Hepatocyte (in vitro differentiated cells): ENCODE measurements at places on chromosomes 1 and 21. TPM values are rescaled to one million over a fixed set of nuclear protein-coding genes. Genes with fewer than 3 reads are reported as not detected.

- no peak for DNase-seq
- H3K36me3 ChIP-seq: no peaks in the 10 kb centered on the region
- no peak overlapping the region for H3K4me3 ChIP-seq
- no peak overlapping the region for H3K27ac ChIP-seq
Observed at GRCh38 chr1:101219924-101220870, 16.6 kb upstream of the S1PR1 start.

DNA sequence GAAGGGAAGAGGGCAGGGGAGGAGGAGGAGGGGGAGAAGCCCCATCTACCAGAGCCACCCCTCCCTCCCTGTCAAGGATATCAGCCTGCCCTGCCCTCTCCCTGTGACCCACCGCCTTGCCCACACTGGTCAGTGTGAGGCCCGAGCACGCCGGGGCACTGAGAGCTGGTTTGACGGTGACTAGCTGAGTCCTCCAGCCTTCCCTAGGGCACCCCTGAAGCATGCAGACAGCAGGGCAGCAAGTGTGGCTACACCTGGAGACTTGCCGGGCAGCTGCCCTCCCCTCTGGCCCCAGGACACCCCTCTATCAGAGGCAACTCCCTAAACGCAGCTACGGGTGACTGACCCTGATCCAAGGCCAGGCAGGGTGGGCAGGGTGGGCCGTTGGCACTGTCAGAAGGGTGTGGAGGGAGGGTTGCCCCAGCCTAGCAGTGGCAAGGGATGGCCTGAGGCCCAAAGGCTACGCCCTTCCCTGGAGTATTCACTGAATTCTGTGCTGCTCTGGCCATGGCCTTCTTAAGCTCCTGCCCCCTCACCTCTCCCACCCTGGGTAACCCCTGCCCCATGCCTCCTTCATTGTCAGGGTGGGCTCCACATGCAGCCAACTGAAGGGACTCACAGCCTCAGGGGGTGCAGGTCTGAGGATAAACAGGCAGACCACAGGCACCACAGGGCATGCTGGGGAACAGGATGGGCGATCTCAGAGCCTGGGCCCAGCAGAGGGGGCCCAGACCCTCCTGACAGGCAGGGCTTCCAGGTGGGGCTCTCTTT is 19.6 kb downstream of the WNT9A start:
- H3K36me3 ChIP-seq: no peaks in the 10 kb centered on the region
- no peak for DNase-seq
- H3K27ac ChIP-seq: no peak overlapping the region
- H3K4me3 ChIP-seq: no peak overlapping the region

DNA sequence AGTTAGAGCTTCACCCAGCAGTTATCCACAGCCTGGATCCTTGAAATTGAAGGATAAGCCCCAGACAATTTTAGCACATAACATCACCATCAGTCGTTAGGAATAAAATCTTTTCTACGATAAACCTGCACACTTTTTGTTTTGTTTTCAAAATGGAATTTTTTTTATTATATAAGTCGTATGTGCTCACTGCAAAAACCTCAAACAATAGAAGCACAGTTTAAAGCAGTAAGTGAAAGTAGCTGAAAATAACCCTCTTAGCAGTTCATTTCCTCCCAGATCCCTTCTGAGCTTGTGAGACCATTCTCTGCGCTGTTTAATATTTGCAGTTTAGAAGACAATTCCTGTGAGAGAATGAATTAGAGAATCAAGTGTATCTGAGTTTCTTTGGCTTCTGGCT is 38.3 kb downstream of the ELK4 start:
- no peaks in the 10 kb centered on the region for H3K27me3 ChIP-seq
- H3K4me1 ChIP-seq: peaks cover 10% of the 10 kb centered on the region
- no peaks in the 10 kb centered on the region for H3K36me3 ChIP-seq
- H3K27ac ChIP-seq: no peak overlapping the region

DNA sequence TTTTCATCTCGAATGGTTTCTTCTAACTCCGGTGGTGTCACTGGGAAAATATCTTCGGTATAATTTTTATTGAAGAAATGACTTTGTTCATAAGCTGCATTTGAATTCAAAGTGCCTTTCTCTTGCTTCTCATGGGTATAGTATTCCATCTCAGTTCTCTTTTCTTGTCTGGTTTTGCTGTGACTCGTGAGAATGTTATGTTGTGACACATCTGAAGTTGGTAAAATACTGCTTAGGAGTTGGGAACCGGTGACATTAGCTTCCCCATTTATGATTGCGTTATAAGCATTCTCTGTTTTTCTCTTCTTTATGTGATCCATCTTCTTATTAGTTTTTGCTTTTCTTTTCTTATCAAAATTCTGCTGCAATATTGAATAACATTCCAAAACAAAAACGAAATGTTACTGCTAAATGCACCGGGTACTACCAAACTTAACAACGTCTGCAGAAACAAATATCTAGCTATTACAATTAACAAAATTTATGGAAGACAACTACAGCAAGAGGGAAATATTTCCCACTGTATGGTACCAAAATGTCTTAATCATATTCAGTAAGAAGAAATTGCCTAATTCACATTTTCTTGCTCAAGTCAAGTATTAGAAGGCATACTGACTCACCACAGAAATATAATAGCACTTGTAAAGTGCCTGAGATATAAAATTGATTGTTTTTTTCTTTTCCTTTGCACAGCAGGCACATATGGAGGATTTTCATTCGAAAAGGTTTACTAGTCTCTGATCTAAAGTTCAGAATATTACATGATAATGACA is 15.5 kb downstream of the LRIF1 start:
- H3K4me3 ChIP-seq: no peak overlapping the region
- H3K36me3 ChIP-seq: no peaks in the 10 kb centered on the region
- no peaks in the 10 kb centered on the region for H3K4me1 ChIP-seq
- no peak overlapping the region for H3K27ac ChIP-seq
- no peaks in the 10 kb centered on the region for H3K27me3 ChIP-seq
- no peak for DNase-seq

DNA sequence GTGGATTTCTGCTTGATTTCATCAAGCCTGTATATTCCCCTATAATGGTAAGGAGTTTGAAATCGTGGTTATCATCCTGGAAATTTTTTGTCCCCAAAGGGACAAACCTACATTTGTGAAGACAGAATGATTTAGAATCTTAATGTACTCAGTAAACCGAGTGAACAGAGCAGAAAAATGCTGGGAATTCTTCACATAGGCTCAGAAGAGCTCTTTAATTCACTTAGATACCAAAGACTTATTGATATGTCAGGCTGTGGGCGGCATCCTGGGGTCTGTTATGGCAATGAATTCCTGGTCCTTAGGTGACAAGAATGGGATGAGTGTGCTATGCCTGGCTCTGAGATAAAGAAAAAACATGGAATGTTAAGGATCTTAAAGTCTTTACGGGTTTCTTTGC is 74.9 kb downstream of the ROR1 start:
- no peaks in the 10 kb centered on the region for H3K27me3 ChIP-seq
- no peak for DNase-seq
- no peaks in the 10 kb centered on the region for H3K36me3 ChIP-seq
- H3K27ac ChIP-seq: no peak overlapping the region
- peaks cover 6% of the 10 kb centered on the region for H3K4me1 ChIP-seq
- H3K4me3 ChIP-seq: no peak overlapping the region

- no peaks in the 10 kb centered on the region for H3K36me3 ChIP-seq
- no peaks in the 10 kb centered on the region for H3K27me3 ChIP-seq
- no peak overlapping the region for H3K4me3 ChIP-seq
- DNase-seq: no peak
- no peak overlapping the region for H3K27ac ChIP-seq
- H3K4me1 ChIP-seq: no peaks in the 10 kb centered on the region
Observed at GRCh38 chr1:49036700-49037099, 260.0 kb upstream of the BEND5 start.

GRCh38 chr1:72278461-72278860 is 3.9 kb downstream of the NEGR1 start:
- H3K4me3 ChIP-seq: no peak overlapping the region
- no peak overlapping the region for H3K27ac ChIP-seq
- peaks cover 24% of the 10 kb centered on the region for H3K27me3 ChIP-seq
- H3K36me3 ChIP-seq: no peaks in the 10 kb centered on the region
- no peaks in the 10 kb centered on the region for H3K4me1 ChIP-seq

DNA sequence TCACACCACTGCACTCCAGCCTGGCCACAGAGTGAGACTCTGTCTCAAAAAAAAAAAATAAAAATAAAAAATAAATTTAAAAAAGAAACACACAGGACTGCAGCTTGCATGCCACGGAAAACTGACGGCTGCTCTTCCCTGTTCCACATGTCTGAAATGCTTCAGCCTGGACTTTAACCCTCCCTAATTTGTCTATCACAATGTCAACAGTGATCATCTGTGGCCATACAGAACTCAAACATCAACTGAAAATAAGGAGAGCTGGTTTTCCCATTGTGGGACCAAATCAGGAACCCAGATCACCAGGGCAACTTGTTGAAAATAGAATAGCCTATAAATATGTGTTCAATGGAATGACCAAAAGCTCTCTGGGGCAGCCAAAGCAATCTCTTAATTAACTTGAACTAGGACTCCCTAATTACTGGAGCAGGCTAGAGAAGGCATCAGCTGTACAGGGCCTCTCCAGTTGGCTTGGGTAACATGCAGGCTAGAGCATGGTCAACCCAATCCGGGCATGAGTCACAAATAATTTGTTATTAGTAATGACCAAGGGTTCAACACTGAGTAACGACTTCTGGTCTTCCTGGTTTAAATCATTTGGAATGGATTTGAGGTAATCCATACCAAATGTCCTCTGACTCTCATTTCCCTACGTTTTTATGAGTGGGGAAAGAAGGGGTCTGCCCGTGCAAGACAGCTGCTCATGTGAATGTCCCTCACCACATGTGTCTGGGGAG is 62.7 kb upstream of the KAZN start:
- peak; percentile 42 for DNase-seq
- no peaks in the 10 kb centered on the region for H3K27me3 ChIP-seq
- peaks cover 6% of the 10 kb centered on the region for H3K4me1 ChIP-seq
- no peaks in the 10 kb centered on the region for H3K36me3 ChIP-seq

- H3K4me1 ChIP-seq: no peaks in the 10 kb centered on the region
- H3K36me3 ChIP-seq: peaks cover 3% of the 10 kb centered on the region
- H3K27ac ChIP-seq: no peak overlapping the region
- H3K27me3 ChIP-seq: no peaks in the 10 kb centered on the region
- DNase-seq: no peak
Observed at GRCh38 chr1:246728311-246728710, 4.1 kb downstream of the SCCPDH start.

- H3K36me3 ChIP-seq: no peaks in the 10 kb centered on the region
- no peaks in the 10 kb centered on the region for H3K27me3 ChIP-seq
- no peaks in the 10 kb centered on the region for H3K4me1 ChIP-seq
- no peak overlapping the region for H3K27ac ChIP-seq
- DNase-seq: no peak
Observed at GRCh38 chr1:46102769-46103476, 29.5 kb downstream of the PIK3R3 start.

- no peaks in the 10 kb centered on the region for H3K36me3 ChIP-seq
- DNase-seq: no peak
- no peak overlapping the region for H3K4me3 ChIP-seq
- H3K27ac ChIP-seq: no peak overlapping the region
Observed at GRCh38 chr1:177546346-177546745, 375.6 kb downstream of the BRINP2 start.

DNA sequence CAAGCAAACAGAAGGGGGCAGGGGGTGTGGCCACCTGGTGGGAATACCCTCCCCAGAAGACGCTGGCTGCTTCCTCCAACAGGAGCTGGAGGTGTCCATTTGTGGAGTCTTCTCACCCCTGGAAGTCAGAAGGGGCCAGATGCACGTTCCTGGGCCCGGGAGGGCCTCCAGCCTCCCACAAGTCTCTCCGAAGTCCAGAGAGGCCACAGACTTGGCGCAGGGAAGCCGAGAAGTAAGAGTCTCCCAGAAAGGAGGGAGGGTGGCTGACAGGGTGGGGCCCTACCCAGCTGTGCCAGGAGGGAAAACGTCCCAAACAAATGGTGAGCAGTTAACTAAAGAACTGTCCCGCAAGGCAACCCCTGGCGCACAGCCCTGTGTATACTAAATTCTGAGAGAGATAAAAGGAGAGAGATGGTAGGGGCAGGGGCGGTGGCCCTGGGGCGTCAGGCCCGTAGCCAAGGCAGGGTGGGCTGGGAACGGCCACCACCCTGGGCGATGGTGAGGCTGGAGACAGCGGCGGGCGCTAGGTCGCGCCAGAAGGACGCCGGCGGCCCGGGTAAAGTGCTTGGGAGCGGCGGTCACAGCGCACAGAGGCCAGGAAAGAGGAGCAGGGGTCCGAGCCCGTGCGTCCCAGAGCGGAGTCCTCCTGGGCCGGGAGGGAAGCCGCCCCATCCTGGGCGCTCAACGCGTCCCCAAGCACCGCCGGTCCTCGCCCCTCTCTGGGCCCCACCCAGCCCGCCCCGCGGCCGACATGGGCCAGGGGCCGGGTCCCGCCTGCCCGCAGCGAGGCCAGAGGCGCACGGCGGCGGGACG is 1.2 kb downstream of the CHD5 start:
- H3K4me1 ChIP-seq: peaks cover 12% of the 10 kb centered on the region
- peaks cover 56% of the 10 kb centered on the region for H3K27me3 ChIP-seq
- DNase-seq: no peak
- H3K27ac ChIP-seq: no peak overlapping the region

DNA sequence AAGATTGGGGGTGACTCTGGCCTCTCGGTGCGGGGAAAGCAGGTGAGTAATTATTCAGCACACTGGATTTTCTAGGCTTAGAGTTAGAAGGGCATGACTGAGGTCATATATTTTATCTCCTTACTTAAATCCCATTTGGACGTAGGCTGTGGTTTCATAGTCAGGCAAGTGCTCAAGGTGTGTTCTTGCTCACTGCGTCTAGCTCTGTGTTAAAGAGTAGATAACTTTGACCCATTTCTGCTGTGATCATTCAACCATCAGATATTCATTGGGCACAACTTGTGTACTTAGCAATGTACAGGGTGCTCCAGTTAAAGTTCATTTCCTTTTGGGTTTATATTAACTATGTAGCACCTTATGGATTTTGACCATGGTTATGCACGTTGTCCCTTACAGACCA is 14.6 kb downstream of the PFKFB2 start:
- H3K27ac ChIP-seq: peak overlapping the region; percentile 75
- no peaks in the 10 kb centered on the region for H3K36me3 ChIP-seq
- DNase-seq: no peak
- H3K4me1 ChIP-seq: no peaks in the 10 kb centered on the region

DNA sequence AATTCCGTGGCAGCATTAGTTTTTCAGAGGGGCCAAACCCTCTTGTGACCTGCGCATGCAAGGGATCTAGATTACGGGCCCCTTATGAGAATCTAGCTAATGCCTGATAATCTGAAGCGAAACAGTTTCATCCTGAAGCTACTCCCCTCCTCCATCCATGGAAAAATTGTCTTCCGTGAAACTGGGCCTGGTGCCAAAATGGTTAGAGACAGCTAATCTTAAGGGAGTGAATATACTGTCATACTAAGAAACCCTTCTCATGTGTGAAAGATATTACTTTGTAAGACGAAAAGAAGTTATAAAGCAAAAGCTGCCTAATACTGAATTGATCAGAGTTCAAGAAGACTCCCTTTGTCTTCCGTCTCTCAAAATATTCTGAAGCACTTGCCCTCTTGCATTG is 166.3 kb downstream of the DUSP10 start:
- H3K27me3 ChIP-seq: no peaks in the 10 kb centered on the region
- no peaks in the 10 kb centered on the region for H3K36me3 ChIP-seq
- H3K4me3 ChIP-seq: no peak overlapping the region
- no peak overlapping the region for H3K27ac ChIP-seq

- H3K27ac ChIP-seq: peak overlapping the region; percentile 95
- peak; percentile 71 for DNase-seq
Observed at GRCh38 chr1:85612704-85613361, 32.3 kb downstream of the CCN1 start.

CTH gene
- polyA plus RNA-seq: 11.7 and 13.2 TPM in 2 replicates

ACP6 gene
- 29.9 and 47.1 TPM in 2 replicates for polyA plus RNA-seq

CHRNB2 gene
- 0.33 TPM in 1 of 2 replicates, not detected in the other for polyA plus RNA-seq

SELENBP1 gene
- 86.4 and 101 TPM in 2 replicates for polyA plus RNA-seq

SPTA1 gene
- 1.1 TPM in 1 of 2 replicates, not detected in the other for polyA plus RNA-seq
